ENCODE measurements at places on chromosomes 12 and 14.

- peak; percentile 56 for DNase-seq
These were observed 16.0 kb upstream of the RNASE10 start for GRCh38 chr14:20489093-20489994.

GRCh38 chr12:49413796-49414195, 46.5 kb downstream of the SPATS2 start:
- DNase-seq = no peak

DNA sequence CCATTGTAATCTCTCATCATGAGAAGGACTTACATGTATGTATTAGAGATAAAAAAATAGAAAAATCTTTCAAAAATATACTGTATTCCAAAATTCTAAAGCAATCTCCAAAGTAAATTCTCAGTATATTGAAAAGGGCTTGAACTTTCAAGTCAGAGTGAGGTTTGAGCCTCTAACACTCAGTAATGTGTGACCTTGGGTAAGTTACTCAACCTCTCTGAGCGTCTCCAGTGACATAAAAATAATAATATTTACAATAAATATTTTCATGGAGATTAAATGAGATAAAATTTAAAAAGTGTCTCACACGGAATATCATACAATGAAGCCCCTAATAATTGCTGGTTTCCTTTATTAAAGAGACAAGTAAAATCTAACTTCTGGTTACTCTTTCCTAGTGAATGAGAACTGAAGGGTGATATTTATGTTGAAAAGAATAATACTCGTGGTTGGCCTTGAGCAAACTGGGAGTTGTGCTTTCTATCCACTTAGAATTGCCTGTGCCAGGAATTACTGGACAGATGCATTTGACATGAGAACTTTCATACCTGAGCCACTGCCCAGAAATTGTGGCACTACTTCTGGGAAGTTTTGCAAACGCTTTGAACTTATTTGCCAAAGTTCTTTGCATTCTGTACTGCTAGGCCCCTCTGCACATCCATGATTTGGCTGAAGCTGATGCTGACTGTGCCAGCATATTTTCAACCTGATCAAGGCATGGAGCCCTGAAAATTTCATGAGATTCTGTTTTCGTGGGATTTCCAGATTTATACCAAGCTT, 933.7 kb downstream of the GALC start:
- DNase-seq = no peak

GRCh38 chr14:86662334-86662733, 1132.4 kb downstream of the FLRT2 start:
- no peak for DNase-seq

DNA sequence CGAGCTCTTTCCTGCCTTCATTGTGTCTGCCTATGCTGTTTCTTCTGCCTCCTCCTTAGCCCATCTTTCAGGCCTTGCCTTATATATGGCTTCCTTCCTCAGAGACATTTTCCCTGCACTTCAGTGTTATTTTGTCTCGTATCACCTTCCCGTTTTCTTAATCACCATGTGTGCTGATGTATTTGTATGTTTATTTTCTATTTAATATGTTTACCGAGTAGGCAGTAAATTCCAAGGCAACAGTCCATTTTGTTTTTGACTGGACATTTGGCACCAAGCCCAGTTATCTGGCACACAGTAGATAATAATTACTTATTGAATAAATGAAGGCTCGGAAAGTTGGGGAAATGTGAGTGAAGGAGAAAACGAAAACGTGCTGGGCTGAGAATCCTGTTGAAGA, 4.6 kb upstream of the POU6F1 start:
- DNase-seq = no peak

- DNase-seq = peak; percentile 16
These were observed 8.6 kb downstream of the SPTLC2 start for GRCh38 chr14:77607741-77608302.

DNA sequence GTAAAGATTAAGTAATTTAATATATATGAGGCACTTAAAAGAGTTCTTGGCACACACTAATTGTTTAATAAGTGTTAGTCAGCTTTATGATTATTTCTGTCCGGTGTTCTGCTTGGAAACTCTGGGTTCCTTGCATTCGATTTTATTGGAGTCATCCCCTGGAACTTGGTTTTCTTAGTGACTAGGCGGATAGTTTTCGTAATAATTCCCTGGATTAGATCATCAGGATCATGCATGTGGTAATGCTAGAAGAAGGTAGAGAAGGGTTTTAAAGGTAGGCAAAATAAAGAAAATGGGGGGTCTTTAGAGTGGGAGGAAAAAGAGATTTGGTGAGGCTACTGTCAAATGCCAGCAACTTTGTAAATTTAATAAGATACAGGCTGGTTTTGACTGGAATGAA, 88.4 kb downstream of the MYF5 start:
- DNase-seq = no peak

DNA sequence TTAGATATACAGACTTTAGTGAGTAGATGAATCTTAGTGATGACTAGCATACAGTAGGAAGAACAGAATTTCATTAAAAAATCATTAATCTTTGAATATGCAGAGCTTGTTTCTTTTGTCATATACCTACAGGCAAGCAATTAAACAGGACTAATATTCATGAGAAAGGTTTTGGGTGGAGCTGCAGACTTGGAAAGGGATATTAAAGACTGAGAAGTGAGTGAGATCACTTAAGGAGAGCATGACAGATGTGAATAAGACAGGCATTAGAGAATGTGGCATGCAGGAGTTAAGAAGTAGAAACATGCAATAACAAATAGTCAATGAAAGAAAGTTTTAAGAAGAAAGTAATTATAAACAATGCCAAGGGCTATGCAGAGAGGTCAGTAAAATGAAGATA, 187.7 kb downstream of the TMTC3 start:
- DNase-seq = no peak

DNA sequence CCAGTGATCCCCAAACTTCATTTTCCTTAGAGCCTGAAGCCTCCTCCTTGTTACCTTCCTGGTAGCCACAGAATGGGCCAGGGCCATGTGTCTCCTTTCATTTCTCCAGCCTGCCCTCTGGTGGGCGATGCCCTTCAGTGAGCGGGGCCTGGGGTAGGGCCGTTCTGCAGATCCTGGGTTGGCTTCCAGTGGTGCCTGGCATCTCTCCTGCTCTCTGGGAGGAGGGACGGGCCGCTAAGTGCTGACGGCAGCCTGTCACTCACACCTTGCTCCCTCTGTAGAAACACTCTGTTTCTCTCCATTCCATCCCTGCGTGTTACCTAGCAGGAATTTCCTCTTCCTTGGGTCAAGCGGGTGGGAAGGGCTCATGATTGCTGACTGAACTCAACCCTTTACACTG, 232.1 kb downstream of the CACNA1C start:
- no peak for DNase-seq

- DNase-seq = no peak
These were observed 39.9 kb downstream of the MAX start for GRCh38 chr14:65062096-65063075.

DNA sequence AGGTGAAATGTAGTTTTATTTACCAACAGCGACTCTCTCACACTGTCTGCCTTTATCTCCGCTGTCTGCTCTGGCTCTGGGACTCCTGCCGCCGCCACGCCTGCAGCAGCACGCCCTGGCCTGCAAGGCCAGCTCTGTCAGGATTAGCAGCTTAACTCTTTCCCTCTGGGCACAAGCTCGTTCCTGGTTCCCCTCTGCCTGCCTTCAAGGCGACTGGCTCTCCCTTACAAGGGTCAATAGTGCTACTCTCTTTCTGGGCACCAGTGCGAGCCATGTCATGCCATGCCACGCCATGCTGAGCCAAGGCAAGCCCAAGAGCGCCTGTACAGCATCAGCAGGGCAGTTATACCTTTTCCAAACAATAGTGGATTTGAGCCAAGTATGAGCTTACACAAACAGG, 3.6 kb upstream of the CLEC2B start:
- no peak for DNase-seq

- DNase-seq = no peak
These were observed 15.5 kb upstream of the KLC1 start for GRCh38 chr14:103613517-103613916.

- DNase-seq = no peak
These were observed 200.6 kb downstream of the CCDC91 start for GRCh38 chr12:28390761-28391385.

DNA sequence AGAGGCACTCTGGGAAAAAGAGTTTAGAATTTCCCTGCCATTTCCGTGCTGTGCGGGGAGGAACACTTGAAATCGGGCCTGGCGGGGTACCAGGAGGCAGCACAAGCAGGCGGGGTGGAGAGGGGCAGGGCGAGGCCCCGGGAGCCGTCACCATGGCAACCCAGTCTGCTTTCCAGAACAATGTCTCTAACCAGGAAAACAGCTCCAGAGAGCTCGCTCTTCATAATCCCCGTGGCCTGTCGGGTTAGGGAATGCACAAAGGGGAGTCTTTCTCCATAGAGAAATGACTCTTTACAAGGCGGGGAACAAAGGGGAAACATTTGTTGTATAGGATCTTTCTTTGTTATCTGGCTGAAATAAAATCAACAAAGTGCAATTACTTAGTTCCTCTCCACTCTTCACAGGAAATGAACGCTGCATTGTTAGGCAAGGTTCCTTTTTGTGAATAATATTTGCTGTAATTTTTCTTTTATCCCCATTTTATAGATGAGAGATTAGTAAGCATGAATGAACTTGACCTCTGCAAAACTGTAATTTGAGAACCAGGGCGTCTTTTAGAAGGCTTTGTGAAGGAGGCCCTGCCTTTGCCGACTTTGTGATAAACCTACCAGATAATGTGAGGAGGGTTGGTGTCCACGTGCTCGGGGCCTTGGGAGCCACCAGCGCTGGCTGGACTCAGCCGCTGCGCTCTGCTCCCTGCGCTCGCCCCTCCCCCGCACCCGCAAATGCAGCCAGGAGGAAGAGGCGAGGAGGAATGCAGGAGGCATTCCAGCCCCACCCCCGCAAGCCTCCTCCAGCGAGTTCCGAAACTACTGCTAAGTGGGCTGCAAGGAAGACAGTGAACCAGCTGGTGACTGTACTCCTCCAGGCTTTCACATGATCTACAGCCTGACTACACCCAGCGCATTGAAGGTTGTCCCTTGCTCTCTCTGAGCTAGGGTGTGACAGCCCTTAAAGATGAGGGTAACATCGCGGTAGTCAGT, 105.2 kb upstream of the ATF7IP start:
- DNase-seq = no peak

DNA sequence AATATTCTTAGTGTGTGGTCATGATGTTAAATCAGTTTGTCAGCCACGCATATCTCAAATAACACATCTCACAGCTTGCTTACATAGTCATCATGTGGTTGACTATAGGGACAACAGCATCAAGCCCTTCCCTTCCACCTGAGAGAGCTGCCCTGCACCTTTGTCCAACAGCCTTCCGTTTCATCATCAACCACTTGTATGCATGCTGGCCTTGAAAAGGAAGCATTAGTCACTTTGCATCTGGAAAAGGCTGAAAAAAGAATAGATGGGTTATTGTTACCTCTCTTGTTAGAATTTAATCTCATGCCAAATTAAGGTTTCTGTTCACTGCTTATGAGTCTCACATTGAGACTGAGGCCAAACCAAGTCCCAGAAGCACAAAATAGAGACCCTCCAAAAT, 1586.5 kb upstream of the SEL1L start:
- no peak for DNase-seq

- no peak for DNase-seq
These were observed 379.1 kb downstream of the TMEM121 start for GRCh38 chr14:105905456-105905855.

GRCh38 chr14:73887694-73888459, 1.2 kb downstream of the ZNF410 start:
- no peak for DNase-seq

GRCh38 chr14:105473677-105474482, 741 bp upstream of the CRIP2 start:
- peak; percentile 90 for DNase-seq

DNA sequence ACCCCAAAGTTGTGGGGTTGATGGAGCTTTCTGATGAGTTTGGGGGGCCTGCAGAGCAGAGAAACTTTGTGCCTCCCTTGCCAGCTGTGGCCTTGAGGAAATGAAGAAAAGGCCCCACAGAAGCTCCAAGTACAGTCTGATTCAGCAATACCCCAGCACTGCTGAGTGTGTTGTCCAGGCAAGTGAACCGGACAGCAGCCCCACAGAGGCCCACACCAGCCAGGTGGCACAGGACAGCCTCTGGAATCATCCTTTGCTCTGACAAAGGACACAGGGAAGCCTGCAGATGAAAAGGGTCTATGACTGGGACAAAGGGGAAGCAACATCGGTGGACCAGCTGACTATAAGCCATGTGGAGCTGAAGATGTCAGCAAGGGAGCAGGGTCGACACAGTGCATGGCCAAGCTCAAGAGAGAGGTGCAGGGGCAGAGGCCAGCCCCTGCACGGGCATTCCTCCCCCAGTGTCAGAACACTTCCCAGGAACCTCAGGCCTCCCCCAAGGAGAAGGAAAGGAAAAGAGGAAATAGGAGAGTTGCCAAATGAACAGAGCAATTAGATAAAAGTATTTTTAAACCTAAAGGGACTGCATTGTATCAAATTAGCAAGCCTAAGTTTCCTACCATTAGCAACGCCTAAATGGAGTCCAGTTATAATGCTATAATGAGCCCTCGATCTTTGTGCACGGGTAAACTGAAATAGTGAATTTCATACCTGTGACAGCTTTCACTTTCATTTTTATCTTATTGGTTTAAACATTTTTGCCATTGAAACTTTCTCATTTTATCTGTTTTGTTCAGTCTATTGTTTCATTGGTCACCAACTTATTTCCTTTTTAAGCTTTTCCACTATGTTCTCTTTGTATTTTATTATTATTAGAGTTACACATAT, 46.3 kb upstream of the PTGDR start:
- DNase-seq = peak; percentile 2

DNA sequence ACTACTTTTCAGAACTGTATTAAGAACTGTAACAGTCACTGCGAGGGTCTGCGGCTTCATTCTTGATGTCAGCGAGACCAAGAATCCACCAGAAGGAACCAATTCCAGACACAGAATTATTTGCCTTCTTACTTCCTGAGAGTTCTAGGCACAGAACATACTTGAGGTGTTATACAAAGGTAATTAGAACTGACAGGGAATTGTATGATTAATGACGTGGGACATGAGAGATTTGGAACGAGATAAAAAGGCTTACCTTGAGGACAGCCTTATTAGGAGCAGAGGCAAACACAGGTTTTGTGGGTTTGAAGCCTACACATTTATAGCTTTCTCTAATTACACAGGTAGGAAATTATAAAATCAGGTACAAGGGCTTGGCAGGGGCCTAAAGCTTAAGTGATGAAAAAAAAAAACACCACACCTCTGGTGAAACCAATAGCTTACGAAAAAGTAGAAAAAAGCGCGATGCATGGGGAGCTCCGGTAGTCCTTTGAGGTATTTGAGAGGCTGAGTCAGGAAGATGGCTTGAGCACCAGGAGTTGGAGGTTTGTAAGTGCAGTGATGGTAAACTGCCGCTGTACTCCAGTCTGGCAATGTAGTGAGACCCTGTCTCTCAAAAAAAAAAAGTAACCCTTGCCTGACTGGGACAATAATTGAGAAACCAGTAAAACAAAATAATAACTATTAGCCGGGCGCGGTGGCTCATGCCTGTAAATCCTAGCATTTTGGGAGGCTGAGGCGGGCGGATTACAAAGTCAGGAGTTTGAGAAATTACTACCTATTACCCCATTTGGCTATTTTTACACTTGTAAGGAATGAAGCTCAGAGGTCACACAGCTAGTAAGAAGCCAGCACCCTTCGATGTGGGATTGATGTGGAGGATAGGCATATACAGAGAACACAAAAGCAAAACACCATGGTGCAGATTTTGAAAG, 795 bp upstream of the ACOT2 start:
- DNase-seq = peak; percentile 52

- DNase-seq = peak; percentile 64
These were observed 1.3 kb upstream of the RASSF3 start for GRCh38 chr12:64608901-64609535.

GRCh38 chr12:77062396-77062795, 3.0 kb downstream of the E2F7 start:
- no peak for DNase-seq

Measured in CD4-positive, alpha-beta T cell treated with Interleukin-17A for 4 hours (primary cell).